Upper lobe of left lung (tissue), 6 donors: ENCODE measurements at places on chromosomes 16 and 17.
A peak's percentile ranks its signal among the peaks of the same experiment; 100 is the strongest.

GRCh38 chr17:38674014-38674748 lies 576 bp downstream of the EPOP start:
- peak; percentile 24 for DNase-seq

GRCh38 chr16:48291303-48291702 lies 44.0 kb upstream of the ABCC11 start:
- no peak for DNase-seq

- no peak for DNase-seq
Measured at GRCh38 chr16:81551821-81552304, 107.3 kb downstream of the CMIP start.

DNA sequence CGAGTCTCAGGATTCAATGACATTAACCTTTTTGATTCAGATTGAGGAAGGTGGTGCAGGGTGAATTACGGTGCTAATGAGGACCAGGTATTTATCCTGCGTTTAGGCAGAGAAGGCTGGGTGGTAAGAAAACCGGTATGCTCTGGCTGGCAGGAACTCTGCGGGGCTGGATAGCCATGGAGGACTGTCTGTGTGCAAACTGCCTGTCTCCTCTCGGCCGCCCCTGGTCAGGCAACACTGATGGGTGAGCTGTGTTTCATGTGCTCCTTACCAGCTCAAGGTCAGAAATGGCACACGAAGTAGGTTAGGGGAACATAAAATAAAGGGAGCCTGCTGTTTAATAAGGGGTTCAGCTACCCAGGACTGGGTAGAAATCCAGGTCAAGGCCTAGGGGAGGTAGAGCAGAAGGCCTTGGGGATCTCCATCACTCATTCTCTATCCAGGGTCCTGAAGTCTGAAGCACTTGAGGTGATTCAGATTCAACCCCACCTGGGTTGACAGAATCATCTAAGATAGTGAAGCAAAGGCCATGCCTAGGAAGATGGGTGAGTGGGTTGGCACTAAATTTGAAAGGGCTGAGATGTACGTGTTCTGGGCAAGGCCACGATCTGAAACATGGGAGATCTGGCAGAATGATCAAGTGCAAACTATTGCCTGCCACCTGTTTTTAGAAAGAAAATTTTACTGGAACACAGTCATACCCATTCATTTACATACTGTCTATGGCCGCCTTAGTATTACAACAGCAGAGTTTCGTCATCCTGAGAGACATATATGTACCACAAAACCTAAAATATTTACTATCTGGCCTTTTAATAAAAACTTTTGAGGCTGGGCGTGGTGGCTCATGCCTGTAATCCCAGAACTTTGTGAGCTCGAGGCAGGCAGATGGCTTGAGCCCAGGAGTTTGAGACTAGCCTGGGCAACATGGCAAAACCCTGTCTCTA lies 292.5 kb downstream of the XYLT1 start:
- DNase-seq = no peak

DNA sequence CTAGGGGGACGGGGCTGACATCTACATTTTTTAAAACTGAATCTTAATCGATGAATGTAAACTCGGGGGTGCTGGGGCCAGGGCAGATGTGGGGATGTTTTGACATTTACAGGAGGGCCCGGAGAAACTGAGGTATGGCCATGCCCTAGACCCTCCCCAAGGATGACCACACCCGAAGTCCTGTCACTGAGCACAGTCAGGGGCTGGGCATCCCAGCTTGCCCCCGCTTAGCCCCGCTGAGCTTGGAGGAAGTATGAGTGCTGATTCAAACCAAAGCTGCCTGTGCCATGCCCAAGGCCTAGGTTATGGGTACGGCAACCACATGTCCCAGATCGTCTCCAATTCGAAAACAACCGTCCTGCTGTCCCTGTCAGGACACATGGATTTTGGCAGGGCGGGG lies 21.4 kb downstream of the ADAM11 start:
- DNase-seq = peak; percentile 24
